Esophagus mucosa (tissue), 1 donor: ENCODE measurements at places on chromosomes 2 and 18. TPM values are rescaled to one million over a fixed set of nuclear protein-coding genes. Genes with fewer than 3 reads are reported as not detected.
A peak's percentile ranks its signal among the peaks of the same experiment; 100 is the strongest.

DYNAP gene
- total RNA-seq: 26.2 TPM

LOXHD1 gene
- 0.12 TPM for total RNA-seq

CHRNG gene
- not detected for total RNA-seq

WNT10A gene
- 3.4 TPM for total RNA-seq

FBXO36 gene
- 1.8 TPM for total RNA-seq

PROM2 gene
- 100 TPM for total RNA-seq

MPHOSPH10 gene
- 31.4 TPM for total RNA-seq

SERPINB13 gene
- total RNA-seq: 281 TPM

CDH2 gene
- total RNA-seq: not detected

- no peak for ATAC-seq
Measured at GRCh38 chr18:60259052-60259681, 113.4 kb downstream of the MC4R start.

DNA sequence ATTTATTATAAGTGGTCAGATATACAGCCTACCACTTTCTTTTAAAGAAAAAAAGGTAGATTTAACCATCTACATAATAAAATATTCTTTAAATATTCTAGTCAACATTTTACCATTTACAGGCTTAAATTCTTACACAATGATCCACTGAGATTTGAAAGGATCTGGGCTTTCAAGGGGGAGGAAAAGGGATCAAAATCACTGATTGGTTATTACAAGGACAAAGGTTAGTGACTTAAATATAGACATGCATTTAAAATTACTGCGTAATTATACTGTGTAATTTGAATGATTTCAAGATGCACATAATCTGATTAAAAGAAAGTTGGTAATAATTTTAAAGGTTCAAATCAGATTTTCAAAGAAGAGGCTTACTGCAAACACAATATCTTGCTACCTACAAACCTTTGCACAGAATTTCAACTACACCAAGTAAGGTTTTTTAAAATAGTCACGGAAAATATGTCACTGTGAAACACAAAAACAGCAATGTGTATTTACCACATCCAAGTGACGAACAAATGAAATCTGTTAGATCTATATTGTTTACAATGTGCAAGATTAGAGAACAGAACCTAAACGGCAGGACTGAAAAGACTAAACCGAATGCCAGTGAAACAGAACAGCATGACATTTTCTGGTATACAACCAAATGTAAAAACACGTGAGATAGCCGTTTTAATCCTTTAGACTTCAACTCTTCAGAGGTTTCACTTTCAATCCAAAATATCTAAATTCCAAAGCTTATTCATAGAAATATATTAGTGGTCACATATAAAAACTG, 40.8 kb downstream of the RTN4 start:
- ATAC-seq: no peak

GRCh38 chr2:126425943-126426342, 230.0 kb upstream of the GYPC start:
- no peak for ATAC-seq

DNA sequence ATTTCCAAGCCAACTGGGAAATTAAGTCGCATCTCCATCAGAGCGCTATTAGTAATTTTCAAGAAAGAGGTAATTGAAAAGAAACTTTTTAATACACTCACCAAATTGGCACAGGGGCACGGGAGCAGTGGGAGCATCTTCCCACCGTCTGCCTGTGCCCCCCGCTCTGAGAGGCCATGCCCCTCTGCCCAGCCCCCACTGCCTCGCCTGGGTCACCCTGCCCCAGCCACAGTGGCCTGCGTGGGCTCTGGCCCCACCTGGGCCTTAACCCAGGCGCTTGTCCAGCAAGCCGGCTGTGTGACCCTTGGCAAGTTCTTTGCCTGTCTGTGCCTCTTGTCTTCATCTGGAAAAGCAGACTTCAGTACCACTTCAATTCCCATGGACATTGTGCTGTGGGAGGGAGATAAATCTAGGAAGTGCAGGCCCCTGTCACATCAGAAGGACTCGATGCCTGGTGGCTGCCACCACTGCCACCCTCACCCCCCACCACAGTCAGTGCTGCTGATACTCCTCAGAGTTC, 31.9 kb downstream of the GLI2 start:
- no peak for ATAC-seq

- ATAC-seq: no peak
Measured at GRCh38 chr2:84636080-84636971, 120.0 kb downstream of the DNAH6 start.

DNA sequence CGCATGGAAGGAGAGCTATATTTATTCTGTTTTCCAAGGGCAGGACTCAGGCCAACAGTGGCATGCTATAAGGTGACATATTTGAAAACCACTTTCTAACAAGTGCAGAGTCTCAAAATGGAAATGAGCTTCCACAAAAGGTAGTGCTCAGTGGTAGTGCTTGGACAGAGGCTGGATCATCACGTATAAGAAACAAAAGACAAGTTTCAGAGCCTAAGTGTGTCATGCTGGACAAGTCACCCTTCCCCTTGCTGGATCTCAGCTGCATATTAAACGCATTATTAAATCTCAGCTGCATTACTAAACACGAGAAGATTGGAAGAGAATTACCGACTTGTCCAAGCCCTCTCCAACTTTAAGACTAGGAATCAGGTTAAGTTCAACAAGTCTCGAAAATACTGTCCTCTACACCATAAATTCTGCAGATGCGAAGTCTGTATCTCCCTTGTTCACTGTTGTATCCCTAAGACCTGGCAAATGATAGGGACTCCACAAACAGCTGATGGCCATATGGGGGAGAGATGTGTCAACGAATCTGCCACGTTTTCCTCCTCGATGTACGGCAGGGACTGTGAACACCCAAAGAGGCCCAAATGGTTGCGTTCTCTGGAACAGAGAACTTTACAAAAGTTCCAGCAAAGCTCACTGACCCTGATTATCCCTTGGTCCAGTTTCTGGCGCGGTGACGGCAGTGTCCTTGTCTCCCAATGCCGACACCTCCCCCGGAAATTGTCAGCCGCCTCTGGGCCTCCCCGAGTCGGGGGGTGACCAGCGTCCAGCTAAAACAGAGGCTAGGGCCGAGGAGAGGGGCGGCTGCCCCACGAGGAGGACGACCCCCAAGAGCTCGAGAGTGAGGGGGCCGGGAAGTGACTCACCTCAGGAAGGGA, 611 bp downstream of the NOL10 start:
- peak; percentile 58 for ATAC-seq

- ATAC-seq: peak; percentile 83
Measured at GRCh38 chr2:235263205-235264120, 230.4 kb upstream of the AGAP1 start.

DNA sequence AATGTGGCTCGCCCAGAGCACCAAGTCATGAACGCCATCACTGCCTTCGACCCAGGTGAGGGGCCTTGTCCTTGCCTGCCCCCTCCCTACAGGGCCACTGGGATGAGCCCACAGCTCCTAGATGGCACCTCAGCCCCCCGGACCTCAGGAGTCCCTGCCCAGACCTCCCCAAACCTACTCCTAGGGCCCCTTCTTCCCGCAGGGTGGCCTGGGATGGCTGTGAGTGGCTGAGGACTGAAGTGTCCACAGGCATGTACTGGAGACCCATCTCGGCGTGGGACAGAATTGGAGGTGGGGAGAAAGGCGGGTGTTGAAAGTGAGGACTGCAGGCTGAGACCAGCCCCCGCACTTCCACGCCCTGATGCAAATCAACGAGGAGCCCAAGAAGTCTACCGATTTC, 2.8 kb upstream of the TUBB6 start:
- no peak for ATAC-seq

GRCh38 chr2:30764021-30764800, 43.0 kb downstream of the CAPN13 start:
- no peak for ATAC-seq

GRCh38 chr2:56444339-56444738, 260.5 kb downstream of the CCDC85A start:
- no peak for ATAC-seq

DNA sequence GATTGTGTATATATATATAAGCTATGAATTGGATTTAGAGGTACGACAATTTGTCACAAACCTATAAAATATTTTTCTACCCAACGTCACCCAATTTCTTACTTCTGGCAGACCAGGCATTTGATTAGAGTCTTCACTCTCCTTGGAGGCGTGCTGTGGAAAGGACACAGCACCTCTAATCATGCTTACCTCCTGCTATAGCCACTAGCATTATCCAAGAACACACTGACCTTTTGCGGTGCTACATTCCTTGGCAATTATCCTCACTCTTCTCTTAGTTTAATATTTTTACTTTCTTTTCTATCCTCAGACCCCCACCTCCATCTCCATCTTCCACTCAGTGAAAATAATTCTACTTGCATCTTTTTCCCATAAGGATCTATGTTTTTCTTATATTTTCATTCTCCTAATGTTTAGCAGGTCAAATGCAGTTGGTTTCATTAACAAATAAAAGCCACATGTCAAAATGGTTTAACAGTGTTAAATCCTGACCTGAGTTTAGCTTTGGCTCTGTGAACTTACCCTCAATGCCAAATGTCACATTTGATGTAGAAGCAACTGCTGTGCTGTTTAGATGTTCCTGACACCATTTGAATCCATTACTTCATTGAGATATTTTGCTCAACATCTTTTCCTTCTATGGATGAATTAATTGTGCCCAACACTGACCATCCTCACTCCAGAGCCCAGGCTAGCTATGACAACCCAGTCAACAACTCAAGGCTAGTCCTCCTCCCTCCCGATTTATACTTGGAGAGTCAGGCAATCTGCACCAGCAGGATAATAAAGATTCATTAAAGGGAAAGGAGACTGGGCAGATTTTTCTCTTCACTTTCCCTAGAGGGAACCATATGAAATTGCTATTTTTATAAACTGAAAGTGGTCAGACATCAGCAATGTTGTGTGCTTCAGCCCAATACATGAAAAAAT, 240.5 kb downstream of the MREG start:
- ATAC-seq: no peak

GRCh38 chr2:55885127-55885943, 38.2 kb downstream of the EFEMP1 start:
- peak; percentile 89 for ATAC-seq

- no peak for ATAC-seq
Measured at GRCh38 chr2:61538920-61539520, 864 bp upstream of the XPO1 start.

DNA sequence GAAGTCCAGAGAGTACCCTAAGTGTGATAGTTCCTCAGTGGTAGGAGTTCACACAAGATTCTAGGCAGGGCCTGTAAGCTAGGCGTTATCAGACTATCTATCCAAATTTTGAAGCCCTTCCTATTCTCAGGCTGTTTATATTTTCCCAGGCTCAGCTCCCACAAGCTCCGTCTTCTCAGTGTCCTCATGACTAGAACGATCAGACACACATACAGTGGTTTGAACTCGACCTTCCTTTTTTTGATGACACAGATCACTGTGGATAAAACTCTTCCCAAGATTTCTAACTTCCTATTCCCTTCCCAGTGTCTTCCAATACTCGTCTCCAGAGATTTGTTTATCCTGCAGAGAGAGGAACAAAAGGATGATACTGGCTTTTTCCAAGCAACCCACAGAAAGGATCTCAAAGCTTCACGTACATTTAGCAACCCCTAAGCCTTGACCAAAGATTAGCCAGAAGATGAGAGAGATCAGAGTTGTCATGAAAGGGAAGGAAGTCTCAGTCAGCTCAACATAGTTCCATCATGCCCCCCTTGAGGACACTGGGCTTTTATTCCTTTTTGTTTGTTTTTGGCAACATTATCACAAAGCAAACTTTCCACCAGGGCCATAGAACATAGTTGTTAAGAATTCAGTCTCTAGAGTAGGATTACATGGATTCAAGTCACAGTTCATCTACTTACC, 42.3 kb upstream of the DOK6 start:
- no peak for ATAC-seq

DNA sequence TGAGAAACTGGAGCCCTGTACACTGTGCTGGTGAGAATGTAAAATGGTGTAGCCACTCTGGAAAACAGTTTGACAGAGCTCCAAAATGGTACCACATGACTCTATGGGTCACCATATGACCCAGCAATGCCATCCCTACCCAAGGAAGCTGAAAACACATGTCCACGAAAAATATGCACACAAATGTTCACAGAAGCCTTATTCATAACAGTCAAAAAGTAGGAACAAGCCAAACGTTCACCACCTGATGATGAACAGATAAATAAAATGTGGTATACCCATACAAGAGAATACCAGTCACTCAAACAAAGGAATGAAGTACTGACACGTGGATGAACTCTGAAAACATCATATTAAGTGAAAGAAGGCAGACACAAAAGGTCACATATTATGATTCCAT, 4.6 kb downstream of the AFG3L2 start:
- no peak for ATAC-seq

- ATAC-seq: no peak
Measured at GRCh38 chr2:45117383-45117782, 108.1 kb upstream of the SIX2 start.

DNA sequence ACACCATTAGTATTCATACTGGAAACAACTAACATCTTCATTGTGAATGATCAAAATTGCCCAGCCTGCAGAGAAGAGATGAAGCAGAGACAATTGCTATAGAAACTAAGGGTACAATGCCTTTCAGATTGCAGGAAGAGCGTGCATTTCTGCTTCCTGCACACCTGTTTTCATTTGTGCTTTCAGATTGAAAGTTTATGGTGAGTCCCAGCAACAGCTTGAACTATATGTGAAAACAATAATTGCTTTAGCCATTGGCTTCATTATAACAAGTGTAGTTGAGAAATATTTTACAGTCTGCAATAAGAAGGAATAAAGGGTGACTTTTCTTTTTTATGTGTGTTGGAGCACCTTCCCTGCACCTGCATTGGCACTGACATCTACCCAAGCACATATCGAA, 136.3 kb downstream of the CD8B2 start:
- ATAC-seq: no peak

DNA sequence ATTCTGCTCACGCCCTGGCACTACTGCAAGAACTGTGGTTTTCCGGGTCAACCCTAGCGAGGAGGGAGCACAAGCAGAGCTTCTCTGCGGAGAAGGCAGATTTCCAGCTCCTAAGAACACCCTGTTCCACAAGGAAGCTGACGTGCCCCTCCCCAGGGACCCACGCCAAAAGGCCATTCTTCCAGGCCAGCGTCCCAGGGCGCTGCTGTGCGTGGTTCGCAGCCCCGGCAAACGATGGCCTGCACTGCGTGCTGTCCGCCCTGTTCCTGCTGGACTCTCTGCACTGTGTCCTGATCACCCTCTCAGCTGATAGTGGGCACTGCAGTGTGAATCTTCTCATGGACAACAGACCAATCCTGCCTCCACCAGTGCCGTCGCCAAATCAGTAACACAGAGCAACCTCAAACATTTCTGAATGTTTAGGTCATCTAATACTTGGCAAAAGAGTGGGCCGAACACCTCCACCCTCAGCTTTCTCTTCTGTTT, 49.1 kb downstream of the ADI1 start:
- ATAC-seq: no peak

GRCh38 chr2:128491692-128492244, 173.1 kb upstream of the HS6ST1 start:
- no peak for ATAC-seq

DNA sequence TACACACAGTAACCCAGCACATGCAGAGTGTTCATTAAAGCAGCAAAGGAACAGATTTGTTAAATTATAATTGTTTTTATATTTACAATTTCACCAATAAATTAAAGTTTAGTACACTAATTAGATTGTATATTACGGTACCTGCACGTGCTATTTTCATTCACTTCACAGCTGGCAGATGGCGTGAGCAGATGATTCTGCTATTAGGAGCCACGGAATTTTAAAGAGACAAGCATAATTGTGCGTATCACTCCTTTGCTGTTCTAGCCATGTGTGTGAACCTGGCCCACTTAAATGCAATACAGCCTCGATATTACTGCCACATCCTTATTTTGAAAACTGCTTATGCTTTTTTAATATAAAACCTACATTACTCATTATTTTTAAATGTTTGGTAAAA, 332.8 kb upstream of the SOX11 start:
- ATAC-seq: no peak

GRCh38 chr2:59622599-59623308, 930.7 kb downstream of the BCL11A start:
- ATAC-seq: no peak

GRCh38 chr2:222959358-222959757, 92.6 kb upstream of the KCNE4 start:
- ATAC-seq: no peak
